ENCODE measurements at places on chromosomes 7 and 10.

DNA sequence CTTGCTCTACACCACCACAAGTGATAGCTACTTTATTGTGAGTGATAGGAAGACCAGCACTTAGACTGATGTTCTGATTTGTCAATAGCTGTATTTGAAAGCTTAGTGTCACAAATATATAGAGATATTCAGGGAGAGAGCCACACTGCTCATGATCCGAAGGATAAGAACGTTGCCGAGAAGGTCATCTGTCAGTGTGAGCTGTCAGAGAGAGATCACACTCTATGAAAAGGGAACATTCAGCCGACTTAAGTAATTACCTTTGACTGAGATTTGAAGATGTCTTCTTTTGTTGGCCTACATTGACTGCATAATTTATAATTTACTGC, 322.6 kb downstream of the TFEC start:
- DNase-seq, result no peak

DNA sequence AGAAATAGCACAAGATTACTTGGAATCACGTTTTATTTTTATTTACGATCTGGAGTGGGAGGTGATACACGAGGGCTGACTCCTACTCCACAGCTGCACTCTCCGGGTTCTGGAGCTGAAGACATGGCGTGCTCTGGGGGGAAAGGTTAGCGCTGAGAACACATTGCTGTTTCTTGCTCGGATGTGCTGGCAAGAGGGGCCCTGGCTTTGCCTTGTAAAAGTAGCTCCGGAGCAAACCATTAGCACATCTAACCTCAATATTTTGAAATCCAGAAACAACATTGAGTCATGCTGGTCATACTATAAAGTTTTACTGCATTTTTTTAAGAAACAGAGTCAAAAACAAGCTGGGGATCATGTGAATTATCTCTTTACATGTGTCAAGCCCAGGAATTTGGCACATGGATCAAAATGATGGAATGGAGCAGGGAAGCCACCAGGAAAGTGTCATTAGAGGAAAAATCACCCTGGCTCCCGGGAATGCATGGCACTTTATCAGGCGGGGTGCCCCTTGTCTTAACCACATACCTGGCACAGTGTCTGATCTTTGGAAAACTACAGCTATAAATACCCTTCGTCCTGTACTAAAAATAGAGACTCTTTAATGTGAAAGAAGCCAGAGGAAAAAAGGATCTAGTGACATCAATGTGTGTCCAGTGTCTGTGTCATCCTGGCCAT, 31.6 kb upstream of the LYZL1 start:
- no peak for DNase-seq

DNA sequence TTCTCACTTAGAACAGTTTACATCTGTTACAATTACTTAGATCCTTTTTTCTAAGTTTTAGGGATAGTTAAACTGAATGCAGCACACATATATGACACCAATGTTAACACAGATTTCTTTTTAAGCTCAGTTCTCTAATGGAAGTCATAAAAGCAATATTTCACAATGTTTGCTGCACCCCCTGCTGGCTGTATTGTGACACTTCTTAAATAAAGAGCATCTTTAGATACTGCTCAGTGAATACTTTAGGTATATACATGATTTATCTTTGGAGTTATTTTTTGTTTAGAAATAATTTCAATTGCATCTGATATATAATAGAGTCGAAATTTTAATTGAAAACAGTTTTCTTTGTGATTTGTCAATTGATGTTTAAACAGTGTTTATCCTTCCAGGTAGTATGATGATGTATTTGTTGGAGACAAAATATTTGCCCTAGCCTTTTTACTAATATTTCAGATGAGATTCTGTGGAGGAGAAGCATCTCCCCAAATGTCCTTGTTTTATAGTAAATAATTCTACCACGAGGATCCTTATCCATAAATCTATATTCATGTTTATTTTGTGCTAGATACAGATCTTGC, 174.4 kb downstream of the ST7 start:
- DNase-seq, result no peak

DNA sequence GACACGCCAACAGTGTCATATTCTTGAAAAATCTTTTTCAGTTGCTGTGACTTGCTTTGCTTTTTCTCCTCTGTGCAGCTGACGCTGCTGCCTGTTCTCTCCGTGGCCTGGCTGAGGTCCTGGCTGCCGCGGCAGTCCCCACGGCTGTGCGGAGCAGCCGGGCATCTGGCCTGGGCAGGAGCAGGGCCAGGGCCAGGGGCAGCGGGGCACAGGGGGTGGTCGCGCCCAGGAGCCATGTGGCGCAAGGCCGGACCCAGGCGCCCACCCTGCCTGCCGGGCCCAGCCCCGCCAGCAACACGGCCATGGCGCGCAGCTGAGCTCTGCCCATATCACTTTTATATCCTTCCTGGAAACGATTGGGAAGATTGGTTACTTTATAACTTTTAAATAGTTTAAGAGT, 109.4 kb upstream of the ACBD5 start:
- DNase-seq, result no peak

DNA sequence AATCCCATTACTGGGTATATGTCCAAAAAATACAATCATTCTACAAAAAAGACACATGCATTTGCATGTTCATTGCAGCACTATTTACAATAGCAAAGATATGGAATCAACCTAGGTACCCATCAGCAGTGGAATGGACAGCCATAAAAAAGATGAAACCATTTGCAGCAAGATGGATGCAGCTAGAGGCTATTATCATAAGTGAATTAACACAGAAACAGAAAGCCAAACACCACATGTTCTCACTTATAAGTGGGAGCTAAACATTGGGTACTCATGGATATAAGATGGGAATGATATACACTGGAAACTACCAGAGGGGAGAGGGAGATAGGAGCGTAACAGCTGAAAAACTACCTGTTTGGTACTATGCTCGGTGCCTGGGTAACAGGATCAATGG, 154.0 kb downstream of the TMEM26 start:
- DNase-seq, result no peak

GRCh38 chr7:102222445-102222844, 64.2 kb upstream of the SH2B2 start:
- DNase-seq, result no peak

GRCh38 chr10:43809211-43809930, 160.7 kb upstream of the ZNF32 start:
- no peak for DNase-seq

GRCh38 chr7:79837915-79838314, 296.7 kb upstream of the GNAI1 start:
- no peak for DNase-seq

DNA sequence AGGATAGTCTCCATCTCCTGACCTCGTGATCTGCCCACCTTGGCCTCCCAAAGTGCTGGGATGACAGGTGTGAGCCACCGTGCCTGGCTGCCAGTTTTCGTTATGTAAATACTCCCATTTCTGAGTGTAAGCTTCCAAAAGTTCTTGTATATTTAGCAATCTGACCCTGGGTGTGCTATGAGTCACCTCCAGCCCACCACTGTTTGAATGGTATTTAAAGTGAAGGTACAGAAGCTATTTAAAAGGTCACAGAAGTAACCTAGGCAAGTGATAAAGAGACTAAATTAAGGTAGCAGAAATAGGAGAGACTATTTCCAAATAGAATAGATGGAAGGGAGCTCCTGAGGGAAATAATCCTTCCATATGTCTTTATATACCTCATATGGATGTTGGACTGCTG, 3.9 kb upstream of the ANKRD7 start:
- DNase-seq, result no peak

- no peak for DNase-seq
Measured at GRCh38 chr7:5681979-5682546, 99.4 kb downstream of the RNF216 start.

- no peak for DNase-seq
Measured at GRCh38 chr10:18409599-18410397, 241.6 kb downstream of the NSUN6 start.

- DNase-seq, result no peak
Measured at GRCh38 chr10:114683162-114683561, 25.1 kb upstream of the ABLIM1 start.

GRCh38 chr7:100490483-100491191, 6.9 kb downstream of the NYAP1 start:
- no peak for DNase-seq

- DNase-seq, result no peak
Measured at GRCh38 chr10:119633538-119634218, 17.5 kb upstream of the BAG3 start.

DNA sequence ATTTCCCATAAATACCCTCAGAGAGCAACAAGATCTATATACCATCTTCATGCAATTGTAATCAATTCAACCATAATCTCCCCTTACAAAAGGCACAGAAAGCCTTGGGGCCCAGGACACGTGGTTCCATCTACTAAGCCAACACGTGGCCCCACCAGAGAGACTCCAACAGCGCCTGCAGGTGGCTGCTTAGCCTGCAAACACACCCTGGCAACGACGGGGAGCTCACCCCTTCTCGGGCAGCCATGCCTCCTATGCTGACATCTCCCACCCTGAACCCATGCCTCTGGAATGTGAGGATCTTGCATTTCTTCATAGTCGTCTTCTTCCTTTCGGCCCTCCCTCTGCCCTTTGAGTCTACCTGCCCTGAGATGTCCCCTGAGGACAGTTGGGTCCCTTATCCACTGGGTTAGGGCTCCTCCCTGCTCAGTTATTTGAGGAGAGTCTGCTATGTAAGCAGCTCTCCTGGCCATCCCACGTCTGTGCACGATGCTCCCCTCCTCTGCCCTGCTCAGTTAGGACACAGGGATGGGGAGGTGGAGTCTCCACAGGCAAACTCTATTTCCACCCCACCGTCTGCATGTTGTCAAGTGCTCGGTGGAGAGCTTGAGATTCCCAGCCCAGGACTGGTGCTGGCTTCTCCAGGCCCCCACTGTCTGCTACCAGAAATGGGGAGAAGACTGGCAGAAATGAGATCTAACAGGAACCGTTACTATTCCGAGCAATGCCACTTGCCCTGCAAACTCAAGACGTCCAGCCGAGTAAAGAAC, 36.5 kb downstream of the EBF3 start:
- DNase-seq, result no peak

- DNase-seq, result no peak
Measured at GRCh38 chr7:45920502-45921380, at the start of gene IGFBP3. Gene IGFBP3 (minus strand): TSS chr7:45921272. CDS start chr7:45921140, 132 bp downstream.

DNA sequence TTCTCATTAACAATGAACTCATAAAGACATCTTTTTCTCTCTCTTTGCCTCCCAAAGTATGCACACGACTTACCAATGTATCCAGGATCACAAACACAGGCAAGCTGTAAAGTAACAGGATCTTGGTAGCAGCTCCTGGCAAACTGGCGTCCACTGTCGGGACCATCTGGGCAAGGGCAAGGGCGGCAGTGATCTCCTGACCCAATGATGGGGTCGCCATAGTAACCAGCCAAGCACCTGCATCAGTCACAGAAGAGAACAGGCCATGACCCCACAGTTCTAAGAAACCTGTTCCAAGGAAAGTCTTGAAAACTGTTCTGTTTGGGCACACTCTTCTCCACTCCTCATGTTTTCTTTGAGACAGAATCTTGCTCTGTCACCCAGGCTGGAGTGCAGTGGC, 47.6 kb downstream of the LAMB1 start:
- no peak for DNase-seq
